Femur (tissue), 1 donor: ENCODE measurements at places on chromosomes 4 and X.
A peak's percentile ranks its signal among the peaks of the same experiment; 100 is the strongest.

DNA sequence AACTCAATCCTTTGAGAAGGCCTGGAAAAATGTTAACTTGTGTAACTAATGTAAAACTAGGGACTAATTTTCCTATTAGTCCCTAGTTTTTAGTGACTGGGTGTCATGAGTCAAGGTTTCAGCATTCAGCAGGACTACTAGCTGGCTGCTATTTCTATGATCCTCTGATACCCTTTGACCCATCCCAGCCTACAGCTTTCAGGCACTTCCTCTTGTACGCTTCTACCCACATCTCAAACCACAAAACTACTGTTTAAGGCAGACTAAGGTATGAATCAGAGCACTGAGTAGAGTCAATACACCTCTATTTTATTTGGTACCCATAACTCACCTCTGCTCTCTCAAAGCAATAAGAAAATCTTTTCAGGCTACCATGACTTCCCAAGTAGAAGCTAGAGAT lies 809.6 kb downstream of the PDHA2 start:
- no peak for DNase-seq

- peak; percentile 44 for DNase-seq
These were observed 151.3 kb upstream of the JADE1 start for GRCh38 chr4:128658214-128658631.

GRCh38 chr4:162645381-162645780 lies 481.6 kb upstream of the FSTL5 start:
- DNase-seq: no peak

DNA sequence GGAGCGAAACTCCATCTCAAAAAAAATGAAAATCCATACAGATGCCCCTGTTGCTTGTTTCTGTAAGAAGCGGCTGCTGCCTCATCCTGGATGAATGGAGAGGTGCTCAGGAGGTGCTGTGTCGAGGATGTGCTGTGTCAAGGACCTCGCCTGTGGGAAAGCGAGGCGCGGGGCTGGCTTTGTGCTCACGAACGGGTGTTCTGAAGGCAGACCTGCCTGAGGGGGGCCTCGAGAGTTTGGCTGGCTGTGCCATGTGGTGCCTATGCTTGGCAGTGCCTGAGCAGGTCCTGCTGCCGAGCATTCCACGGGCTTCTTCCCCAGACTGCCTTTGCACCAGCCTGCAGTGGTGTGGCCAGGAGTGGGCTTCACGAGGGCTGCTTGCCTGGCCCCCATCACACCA lies 61.5 kb downstream of the NSD2 start:
- no peak for DNase-seq

DNA sequence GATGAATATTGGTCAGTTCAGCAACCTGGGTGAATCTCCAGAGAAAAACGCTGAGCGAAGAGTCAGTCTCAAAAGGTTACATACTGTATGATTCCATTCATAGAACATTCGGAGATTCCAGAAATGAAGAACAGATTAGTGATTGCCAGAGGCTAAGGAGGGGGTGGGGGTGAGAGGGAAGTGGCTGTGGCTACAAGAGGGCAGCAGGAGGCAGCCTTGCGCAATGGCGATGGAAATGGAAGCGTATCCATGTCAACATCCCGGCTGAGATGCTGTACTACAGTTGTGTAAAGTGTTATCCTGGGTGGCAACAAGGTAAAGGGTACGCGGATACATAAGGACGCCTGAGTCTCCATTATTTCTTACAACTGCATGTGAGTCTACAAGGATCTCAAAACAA lies 18.0 kb downstream of the LYAR start:
- DNase-seq: no peak

- no peak for DNase-seq
These were observed 81.5 kb downstream of the HUWE1 start for GRCh38 chrX:53605004-53605403.

DNA sequence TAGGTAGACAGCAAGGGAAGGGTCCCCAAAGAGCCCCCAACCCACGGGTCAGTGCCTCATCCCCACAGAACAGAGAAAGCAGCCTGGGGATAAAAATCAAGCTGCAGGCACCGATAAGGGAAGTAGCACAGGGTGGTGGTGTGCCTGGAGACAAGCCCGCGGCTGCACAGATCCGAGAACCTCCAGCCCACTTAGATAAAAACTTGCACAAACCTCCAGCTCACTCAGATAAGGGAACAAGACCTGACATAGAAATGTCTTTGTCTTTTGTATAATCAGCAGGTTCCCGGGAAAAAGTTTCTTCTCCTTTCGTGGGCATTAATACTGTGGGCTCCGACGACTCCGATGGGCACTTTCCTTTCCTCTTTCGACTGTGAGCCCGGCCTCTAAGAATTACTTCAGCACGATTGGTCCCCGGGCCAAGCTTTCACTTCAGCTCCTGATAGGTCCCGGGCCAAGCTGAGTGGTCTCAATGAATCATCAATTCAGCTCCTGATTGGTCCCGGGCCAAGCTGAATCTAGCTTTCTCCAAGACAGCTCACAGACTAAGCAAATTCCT lies 32.4 kb downstream of the PRDX4 start:
- DNase-seq: peak; percentile 27

DNA sequence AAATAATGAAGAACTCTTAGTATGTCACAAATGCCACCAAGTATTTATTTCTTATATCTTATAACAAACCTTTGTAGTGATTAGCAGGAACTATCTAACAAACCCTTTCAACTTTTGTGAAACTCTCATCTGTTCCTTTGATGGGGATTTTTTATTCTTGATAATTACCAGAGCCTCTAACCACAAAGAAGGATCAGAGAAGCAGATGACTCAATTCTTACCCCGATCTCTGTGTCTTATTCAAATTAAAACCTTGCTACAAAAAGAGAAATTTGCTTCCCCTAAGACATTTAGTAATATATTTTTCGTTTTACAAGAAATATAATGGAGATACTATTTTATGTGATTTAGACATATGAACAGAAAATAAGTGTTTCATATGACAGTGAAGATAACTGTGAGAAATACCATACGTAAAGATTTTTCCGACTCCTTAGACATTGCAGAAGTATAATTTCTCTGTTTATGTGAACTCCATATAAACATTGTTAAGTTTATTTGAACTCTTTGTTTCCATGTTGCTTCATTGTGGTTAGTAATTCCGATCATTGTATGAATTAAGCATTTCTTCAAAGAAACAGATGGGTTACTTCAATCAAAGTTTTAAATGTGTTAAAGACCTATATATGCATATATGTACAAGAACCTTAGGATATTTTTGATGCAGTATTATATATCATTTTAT lies 205.4 kb downstream of the CFAP299 start:
- no peak for DNase-seq

- no peak for DNase-seq
These were observed 40.3 kb upstream of the GALNT7 start for GRCh38 chr4:173128199-173128890.

- peak; percentile 95 for DNase-seq
These were observed at the start of gene RAPGEF2 for GRCh38 chr4:159102622-159103383. Gene RAPGEF2 (plus strand): TSS chr4:159103079. CDS start chr4:159104163, 1,084 bp downstream.

GRCh38 chr4:2745516-2745915 lies 10.6 kb downstream of the TNIP2 start:
- no peak for DNase-seq

GRCh38 chr4:735583-735982 lies 30.0 kb downstream of the PCGF3 start:
- no peak for DNase-seq

DNA sequence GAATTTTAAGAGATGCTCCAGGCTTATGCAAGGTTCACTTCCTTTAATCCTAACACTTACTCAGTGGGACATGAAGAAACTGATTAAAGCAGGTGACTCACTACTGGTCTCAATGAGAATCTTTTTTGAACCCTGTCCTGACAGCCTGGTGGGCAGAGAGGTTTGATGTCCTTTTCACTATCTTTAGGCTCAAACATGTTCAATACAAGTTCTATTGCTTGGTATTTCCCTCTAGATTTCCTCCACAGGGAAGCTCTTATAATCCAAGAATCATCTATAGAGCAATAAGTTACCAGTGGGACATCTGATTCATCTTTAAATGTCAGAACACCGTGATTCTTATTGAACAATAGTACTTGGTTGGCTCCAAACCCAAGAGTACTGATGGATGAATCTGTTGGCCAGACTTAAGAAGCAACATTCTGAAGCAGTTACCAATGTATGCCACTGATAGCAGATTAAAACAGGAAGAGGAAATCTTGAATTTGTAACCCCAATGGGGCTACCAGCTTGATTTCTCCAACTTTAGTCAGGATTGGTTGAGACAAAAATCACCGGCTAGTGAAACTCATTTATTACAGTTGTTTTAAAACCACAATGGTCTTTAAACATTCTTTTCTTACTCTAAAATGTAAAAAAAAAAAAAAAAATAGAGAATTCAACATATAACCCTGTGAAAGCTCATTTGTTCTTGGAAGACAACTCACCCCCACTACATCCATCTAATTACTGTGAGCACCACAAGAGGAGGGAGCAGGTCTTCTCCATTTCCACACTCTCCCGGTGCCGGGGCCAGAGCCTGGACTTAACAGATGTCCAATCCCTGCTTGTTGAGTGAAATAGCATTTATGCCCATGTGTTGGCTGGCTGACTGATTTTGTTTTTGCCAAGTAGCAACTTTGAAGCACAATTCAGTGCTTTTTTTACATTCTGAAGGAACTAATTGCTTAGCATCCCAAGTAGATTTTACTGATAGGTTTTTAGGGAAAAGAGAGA lies 43.3 kb downstream of the FGFBP1 start:
- no peak for DNase-seq

DNA sequence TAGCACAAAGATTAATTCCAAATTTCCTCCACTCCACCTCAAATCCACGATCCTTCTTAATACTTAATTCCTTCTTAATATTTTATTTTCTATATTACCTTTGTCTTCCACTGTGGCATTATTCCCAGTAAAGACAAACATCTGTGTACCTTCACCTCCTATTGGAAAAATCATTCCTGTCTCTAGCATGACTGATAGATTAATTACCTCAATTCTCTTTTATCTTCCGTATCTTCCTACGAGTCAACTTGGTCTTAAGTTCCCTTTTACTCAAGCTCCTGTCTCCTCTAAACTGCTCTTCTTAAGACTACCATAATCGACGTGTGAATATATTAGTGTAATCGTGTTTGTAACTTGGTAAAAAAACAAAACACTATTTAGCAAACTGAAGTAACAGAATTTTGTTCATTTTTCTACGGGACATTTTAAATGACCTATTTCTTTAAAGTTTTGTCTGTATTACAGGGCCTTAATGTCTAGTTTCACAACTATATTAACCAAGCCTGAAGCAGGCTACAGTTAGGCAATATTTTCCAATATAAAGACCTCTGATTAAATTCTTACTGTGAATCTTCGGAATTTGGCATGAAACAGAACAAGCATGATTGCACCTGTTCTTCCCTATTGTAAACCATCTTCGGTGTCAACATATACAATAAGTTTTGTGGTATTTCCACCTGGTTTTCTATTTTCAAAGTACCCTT lies 1.1 kb upstream of the USP38 start:
- no peak for DNase-seq

DNA sequence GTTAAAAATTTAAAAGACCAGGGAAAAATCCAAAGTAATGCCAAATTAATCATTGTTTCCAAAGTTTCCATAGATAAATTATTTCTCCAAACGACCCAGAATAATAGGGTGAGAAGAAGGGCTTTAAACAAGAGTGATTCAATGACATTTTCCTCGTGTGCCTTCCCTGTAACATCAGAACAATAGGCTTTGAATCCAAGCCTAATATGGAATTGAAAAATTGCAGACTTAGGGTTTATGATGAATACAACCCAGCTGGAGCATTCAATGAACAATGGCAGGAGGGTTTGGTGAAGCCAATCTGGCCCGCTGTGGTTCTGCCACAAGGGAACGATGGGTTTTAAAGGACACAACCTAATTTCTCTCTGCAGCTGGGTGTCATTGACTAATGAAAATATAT lies 94.2 kb downstream of the CBLL2 start:
- no peak for DNase-seq
